Bone marrow (tissue), 2 donors: ENCODE measurements at places on chromosomes 13 and 19.

GRCh38 chr19:14198384-14199376, 7.3 kb downstream of the ADGRL1 start:
- DNase-seq = no peak

GRCh38 chr13:22800526-22801401, 380.0 kb upstream of the SGCG start:
- DNase-seq = no peak

DNA sequence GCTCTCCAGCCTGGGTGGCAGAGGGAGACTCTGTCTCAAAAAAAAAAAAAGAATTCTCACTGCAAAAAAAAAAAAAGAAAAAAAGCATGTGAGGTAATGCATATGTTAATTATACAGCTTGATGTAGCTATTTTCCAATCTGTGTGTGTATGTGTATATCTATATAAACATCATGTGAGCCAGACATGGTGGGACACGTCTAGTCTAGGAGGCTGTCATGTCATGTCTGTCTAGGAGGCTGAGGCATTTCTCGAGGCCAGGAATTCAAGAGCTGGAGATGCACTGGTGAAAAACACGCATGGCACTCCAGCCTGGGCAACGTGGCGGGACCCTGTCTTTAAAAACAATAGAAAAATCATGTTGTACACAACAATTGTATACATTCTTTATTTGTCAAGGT, 6.9 kb upstream of the SBK3 start:
- no peak for DNase-seq

- no peak for DNase-seq
Measured at GRCh38 chr13:51348069-51348967, 8.8 kb downstream of the SERPINE3 start.
